ENCODE measurements at places on chromosomes 7 and 10. TPM values are rescaled to one million over a fixed set of nuclear protein-coding genes. Genes with fewer than 3 reads are reported as not detected.

IL2RA gene
- 0.31 TPM for total RNA-seq

SRGN gene
- 1.3 TPM for total RNA-seq

EFCAB10 gene
- 3.2 TPM for total RNA-seq

NACAD gene
- total RNA-seq: 6.0 TPM

ZNF138 gene
- total RNA-seq: 21.4 TPM
